Astrocyte (in vitro differentiated cells and primary cell): ENCODE measurements at places on chromosomes 2 and 18. TPM values are rescaled to one million over a fixed set of nuclear protein-coding genes. Genes with fewer than 3 reads are reported as not detected.

LYPD6B gene
- total RNA-seq, result 1.1 and 1.2 TPM in 2 replicates

DNA sequence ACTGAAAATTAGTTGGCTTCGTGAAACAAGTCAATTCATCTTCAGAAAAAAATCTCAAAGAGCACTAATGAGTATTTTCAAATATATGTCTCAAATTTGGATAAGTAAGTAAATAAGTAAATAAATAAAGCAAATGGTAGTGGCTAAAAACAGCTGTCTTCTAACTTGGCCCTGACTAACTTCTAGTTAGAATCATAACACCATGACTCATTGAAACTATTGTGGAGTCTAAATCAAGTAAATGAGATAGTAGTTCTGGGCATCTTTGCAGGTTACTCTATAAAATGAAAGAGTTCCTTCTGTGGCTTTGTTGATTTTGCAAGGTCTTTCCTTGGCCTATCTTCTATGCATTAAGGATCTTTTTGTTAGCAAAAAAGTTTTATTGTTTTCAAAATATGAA lies 110.7 kb downstream of the SLC8A1 start:
- no peak overlapping the region for H3K4me3 ChIP-seq
- H3K36me3 ChIP-seq, result no peaks in the 10 kb centered on the region
- no peak for DNase-seq
- H3K4me1 ChIP-seq, result peaks cover 6% of the 10 kb centered on the region
- H3K27me3 ChIP-seq, result no peaks in the 10 kb centered on the region

CKAP2L gene
- total RNA-seq, result 0.96 and 2.1 TPM in 2 replicates

MC5R gene
- 0.26 and 0.57 TPM in 2 replicates for total RNA-seq

DNA sequence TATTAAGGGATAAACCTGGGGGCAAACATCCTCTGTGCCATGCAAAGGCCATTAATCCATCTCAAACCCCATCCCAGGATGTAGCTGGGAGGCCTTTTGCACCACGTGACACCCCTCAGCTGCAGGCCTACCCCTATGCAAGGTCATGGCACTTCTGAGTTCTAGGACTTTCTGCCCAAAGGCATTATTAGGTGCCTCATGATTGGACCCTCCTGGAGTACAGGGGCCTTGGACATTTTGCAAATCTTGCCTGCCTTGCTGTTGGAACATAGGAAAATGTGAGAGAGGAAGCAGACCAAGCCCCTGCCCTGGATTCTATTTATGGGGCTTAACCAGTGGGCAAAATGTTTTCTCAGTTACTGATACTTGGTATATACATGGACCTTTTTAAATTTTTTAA lies 44.2 kb upstream of the NFU1 start:
- H3K4me1 ChIP-seq, result no peaks in the 10 kb centered on the region
- no peak overlapping the region for H3K27ac ChIP-seq
- H3K36me3 ChIP-seq, result peaks cover 9% of the 10 kb centered on the region
- H3K4me3 ChIP-seq, result no peak overlapping the region

DNA sequence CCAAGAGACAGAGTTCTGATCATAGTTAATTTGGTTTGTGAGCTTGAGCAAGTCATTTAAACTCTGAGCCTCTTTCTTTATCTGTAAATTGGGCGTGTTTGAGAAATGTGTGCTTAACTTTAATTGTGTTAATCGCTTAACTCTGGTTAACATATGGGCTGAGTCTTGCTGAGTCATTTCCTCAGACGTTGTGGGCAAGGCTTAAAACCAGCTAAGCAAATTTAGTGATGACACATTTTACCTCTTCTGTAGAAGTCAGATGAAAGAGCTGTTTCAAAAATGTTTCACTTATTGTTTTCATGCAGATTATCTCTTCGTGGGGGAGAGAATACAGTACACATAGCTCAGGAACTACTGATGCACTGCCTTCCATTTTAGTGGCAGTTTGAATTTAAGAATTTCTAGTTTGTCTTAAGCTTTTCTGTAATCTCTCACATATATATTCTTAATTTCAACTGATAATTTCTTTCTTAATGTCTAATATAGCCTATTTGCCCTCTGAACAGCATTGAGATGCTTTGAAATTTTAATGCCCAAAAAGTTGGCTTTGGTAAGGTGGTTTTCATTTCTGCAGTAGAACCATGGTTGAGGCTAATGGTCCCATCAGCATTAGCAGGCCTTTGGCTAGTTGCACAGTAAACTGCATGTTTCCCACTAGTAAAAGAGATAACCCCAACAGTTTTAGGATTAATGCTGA lies 34.9 kb downstream of the RAB10 start:
- H3K36me3 ChIP-seq, result no peaks in the 10 kb centered on the region
- H3K4me3 ChIP-seq, result peak overlapping the region; percentile 15
- H3K27me3 ChIP-seq, result no peaks in the 10 kb centered on the region
- peak overlapping the region; percentile 76 for H3K27ac ChIP-seq

TEX44 gene
- total RNA-seq, result not detected in 2 replicates

GRCh38 chr2:154437104-154437503 lies 261.4 kb upstream of the KCNJ3 start:
- no peaks in the 10 kb centered on the region for H3K36me3 ChIP-seq
- H3K4me1 ChIP-seq, result no peaks in the 10 kb centered on the region
- no peaks in the 10 kb centered on the region for H3K27me3 ChIP-seq
- H3K27ac ChIP-seq, result no peak overlapping the region
- no peak overlapping the region for H3K4me3 ChIP-seq

TRABD2A gene
- total RNA-seq, result 2.6 and 3.2 TPM in 2 replicates

KCNG2 gene
- 0.16 TPM in 1 of 2 replicates, not detected in the other for total RNA-seq

DNA sequence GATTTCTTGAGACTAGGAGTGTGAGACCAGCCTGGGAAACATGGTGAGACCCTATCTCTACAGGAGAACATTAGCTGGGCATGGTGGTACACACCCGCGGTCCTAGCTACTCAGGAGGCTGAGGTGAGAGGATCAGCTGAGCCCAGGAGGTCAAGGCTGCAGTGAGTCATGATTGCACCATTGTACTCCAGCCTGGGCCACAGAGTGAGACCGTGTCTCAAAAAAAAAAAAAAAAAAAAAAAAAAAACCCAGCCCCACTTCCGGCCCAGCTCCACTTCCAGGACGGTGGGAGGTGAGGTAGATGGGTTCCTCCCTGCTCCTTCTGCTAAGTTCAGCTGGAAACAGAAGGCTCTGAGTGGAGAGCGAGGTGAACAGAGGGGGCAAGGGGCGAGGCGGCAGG lies 41.4 kb upstream of the NFATC1 start:
- H3K4me1 ChIP-seq, result no peaks in the 10 kb centered on the region
- no peaks in the 10 kb centered on the region for H3K27me3 ChIP-seq
- no peak for DNase-seq
- H3K27ac ChIP-seq, result no peak overlapping the region
- peaks cover 3% of the 10 kb centered on the region for H3K36me3 ChIP-seq

GRCh38 chr2:155980941-155981560 lies 351.5 kb downstream of the NR4A2 start:
- DNase-seq, result no peak
- no peak overlapping the region for H3K4me3 ChIP-seq
- no peaks in the 10 kb centered on the region for H3K4me1 ChIP-seq
- H3K27me3 ChIP-seq, result no peaks in the 10 kb centered on the region

CTNNA2 gene
- total RNA-seq, result 3.9 and 4.3 TPM in 2 replicates

DNA sequence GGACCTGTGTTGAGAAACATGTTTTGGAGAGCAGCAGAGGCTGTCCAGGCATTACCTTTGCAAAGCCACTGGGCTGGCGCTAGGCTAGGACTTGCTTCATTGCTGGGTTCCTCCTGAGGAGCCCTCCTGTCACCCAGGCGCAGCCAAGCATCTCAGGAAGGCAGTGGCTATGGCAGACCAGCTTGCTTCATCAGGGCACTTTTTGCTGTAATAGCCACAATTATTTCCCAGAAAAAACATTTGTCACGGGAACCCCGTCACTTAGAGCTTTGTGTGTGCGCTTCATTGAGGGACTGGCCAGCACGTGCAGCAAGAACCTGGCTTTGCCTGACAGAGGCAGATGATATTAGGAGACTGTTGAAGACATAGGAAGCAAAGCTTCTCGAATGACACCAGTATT lies 36.4 kb downstream of the SLC20A1 start:
- no peaks in the 10 kb centered on the region for H3K4me1 ChIP-seq
- no peaks in the 10 kb centered on the region for H3K36me3 ChIP-seq
- DNase-seq, result no peak
- H3K27me3 ChIP-seq, result no peaks in the 10 kb centered on the region
- H3K27ac ChIP-seq, result no peak overlapping the region

DNA sequence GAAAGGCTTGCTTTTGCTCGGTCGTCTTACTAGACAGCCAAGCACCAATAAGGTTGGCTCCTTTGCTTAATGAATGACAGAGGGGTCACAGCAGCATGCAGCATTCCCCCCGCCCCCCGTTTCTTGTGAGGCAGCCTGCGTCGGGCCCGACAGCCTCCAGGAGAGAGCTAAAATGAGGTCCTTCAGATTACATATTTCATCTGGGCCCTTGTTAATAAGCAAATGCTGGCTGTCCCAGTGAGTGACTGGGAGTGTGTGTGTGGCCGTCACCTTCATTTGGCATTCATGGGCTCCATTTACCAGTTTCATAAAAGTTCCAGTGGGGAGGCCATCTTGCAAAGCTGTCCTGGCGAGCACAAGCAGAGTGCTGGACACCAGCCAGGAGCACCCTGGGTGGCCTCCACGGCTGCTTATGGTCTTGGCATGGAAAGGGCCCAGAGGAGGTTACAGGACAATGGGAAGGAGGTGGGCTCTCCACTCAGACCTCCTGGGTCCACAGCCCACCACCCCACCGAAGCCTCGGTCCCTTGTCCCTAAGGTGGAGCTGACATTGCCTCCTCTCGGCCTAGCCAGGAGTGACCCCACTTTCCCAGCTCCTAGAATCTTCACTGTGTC lies 37.2 kb downstream of the ODC1 start:
- H3K4me1 ChIP-seq, result peaks cover 42% of the 10 kb centered on the region
- no peak for DNase-seq
- no peaks in the 10 kb centered on the region for H3K36me3 ChIP-seq
- no peak overlapping the region for H3K4me3 ChIP-seq

DCDC2C gene
- not detected in 2 replicates for total RNA-seq
